Central memory CD4-positive, alpha-beta T cell (primary cell): ENCODE measurements at places on chromosomes 6 and 20.

GRCh38 chr6:33380272-33380981 is 11.2 kb upstream of the KIFC1 start:
- no peak for DNase-seq

DNA sequence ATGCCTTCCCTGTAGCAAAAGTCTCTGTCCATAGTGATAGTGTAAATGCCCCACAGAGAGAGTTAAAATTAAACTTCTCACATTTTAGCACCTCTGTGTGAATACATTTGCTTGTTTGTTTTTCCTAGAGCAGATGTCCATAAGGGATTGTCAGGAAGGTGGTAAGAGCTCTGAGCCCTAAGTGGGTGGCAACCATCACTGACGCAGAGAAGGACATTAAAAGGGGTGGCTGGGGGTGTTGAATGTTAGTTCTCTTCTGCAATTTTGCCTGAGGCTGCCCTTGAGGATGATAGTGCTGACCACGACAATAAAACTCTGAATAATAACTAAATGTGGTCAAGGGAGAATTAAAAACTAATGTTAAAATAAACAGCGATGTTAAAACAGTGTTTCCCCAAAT is 174.3 kb upstream of the ID4 start:
- DNase-seq = no peak

- no peak for DNase-seq
Measured at GRCh38 chr20:44961011-44961869, 1.0 kb upstream of the TOMM34 start.

- no peak for DNase-seq
Measured at GRCh38 chr6:125346926-125347563, 45.3 kb upstream of the HDDC2 start.

DNA sequence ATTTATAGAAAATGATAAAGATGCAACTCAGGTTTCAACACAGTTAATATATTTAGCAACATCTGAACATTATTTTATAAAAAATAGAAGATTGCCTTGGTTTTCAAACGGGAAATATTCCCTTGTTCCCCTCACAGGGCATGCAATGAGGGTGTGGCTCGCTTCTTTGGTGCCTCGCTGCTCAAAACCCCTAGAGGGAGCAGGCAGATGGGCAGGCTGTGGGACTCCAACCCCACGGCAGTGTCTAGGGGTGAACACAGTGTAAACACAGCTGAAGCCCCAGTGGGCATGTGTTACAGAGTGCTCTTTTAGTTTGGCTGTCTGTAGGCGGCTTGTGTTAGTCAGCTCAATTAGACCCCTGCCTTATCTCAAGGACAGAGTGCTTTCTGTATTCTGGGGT is 560.8 kb upstream of the IMPG1 start:
- DNase-seq = no peak

DNA sequence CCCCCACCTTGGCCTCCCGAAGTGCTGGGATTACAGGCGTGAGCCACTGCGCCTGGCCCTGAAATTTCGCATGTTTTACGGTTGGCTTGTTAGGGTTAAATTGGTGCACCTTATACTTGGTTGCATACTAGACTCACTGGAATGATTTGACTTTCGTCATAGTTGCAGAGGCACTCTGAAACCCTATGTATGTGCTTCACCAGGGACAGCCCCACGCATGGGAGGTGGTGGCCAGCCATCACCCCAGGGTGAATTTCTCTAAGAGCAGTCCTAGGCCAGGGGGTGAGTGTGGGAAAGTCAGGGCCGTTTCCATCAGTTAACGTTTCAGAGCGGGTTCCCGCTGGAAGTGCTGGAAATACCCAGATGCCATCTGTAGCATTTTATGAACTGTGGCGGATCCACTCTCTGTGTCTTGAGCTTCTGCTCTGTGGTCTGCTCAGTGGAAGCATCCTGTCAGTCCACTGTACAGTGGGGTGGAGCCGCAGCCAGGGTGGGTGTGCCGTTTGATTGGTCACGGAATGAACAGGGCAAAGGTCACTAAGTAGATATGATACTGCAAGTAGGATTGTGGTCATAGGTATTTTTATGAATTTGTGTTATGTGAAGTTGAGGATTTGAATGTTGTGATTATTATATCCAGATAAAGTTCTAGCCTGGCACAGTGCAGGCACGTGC is 13.2 kb downstream of the DNAJC5 start:
- no peak for DNase-seq

- no peak for DNase-seq
Measured at GRCh38 chr6:22928775-22929174, 359.4 kb downstream of the HDGFL1 start.

DNA sequence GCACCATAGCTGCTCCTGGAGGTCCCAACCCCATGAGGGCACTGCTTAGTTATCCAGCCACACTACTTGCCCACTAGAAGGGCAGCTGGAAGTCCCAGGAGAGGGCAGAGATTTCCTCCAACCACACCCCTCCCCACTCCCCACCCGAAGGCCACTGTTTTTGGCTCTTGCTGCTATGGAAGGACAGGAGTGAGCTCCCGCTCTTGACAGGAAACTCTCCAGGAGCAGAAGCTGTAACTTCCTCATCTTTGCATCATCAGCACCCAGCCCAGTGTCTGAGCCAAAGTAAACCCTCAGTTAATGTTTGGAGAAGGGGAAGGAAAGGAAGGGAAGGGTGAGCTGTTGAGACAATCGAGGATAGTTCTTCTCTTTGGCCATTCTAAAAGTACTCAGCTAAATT is 120.7 kb downstream of the MTFR2 start:
- DNase-seq = no peak

DNA sequence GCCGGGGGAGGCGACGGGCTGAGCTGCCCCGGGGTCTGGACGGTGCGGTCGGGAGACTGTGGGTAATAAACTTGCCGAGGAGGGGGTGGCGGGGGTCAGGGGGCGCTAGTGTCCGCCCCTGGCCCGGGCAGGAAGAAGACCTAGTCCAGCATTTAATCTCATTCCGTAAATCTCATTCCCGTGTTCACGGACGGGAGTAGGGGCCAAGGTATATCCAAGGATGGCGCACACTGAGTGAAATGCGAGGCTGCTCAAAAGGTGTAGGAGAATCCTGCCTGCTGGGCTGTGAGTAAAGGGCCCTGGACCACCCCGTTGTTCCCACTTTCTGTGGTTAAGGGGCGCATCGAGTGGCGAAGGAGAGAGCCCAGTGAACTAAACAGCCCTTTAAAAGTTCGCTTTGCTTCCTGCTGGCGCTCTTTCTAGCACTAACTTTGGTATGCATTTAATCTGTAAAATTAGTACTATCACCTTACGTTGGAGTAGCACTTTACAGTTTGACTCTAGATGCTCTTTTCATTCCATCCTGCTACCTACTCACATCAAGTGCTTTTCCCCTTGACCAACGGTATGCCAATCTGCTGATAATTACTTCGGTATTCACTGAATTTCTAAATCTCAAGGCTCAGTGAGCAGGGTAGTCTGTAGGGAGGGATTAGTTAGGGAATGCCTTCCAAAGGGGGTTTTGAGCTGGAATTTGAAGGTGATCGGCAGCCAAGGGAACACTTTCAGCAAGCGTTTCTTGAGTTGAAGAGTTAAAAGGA is 730 bp downstream of the PARD6B start:
- no peak for DNase-seq

DNA sequence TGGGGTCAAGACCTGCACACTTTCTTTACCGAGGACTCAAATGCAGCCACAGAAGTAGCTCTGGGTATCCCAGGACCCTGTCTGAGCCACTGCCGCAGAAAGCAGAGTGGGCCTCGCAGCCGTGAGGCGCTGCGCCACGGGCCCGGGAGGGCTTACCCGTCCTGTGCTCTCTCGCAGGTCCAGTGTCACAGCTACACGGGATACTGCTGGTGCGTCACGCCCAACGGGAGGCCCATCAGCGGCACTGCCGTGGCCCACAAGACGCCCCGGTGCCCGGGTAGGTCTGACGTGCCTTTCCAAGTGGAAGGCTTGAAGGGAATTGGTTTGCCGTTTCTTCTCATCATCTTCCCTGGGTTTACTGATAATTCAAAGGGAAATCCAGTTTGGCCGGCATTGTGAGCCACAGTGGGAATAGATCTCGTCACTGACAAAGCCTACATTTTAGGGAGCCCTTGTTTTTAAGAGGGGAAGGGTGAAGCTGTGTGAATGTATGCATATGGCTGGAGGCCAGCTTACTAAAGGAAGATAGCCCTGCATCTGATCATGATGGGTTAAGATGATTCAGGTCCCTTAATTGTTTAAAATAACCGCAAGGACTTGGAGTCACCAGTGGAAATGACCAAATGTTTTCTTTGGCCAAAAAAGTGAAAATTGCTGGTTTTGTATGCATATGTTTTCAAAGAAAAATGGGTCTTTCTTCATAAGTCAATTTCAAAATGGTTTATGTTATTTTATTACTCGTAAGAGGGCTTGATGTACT is 86.6 kb downstream of the SMOC2 start:
- no peak for DNase-seq

- no peak for DNase-seq
Measured at GRCh38 chr6:11889572-11889971, 111.0 kb upstream of the ADTRP start.

- no peak for DNase-seq
Measured at GRCh38 chr6:165119231-165120020, 190.0 kb downstream of the C6orf118 start.

DNA sequence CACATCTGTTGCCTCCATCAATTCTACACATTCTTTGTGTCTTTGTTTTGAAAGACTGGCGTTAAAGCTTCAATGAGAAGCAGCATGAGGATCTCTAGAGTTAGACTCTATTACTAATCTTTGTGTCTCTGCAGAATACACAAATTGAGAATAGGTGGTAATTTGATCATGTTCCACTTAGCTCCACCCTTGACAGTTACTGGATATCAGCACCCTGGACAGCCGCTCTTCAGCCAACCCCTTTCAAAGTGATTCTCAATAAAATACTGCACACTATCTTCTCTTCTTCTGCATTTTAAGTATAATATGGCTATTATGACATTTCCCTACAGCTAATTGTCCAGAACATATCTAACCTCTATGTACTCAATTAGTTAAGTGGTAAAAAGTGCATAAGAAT is 54.3 kb upstream of the CNR1 start:
- DNase-seq = no peak

- no peak for DNase-seq
Measured at GRCh38 chr6:169837529-169838250, 86.3 kb downstream of the ERMARD start.

DNA sequence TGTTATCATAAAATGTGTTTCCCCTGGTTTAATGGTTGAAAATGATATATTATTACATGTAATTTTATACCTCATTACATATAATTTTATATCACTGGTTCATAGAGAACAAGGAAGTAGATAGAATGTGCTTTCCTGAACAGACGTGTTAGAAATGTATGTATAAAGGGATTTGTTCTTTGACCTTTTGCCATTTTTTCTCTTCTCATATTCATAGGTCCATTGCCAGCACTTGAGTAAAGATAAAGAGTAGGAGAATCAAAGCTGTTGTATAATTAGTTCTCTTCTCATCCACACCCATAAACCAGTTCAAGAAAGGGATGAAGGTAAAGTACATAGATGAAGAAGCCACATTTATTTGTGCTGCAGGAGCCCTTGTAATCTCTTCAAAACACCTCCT is 46.7 kb downstream of the RNF217 start:
- no peak for DNase-seq

GRCh38 chr6:143536461-143536865 is 24.9 kb upstream of the FUCA2 start:
- DNase-seq = peak; percentile 52

DNA sequence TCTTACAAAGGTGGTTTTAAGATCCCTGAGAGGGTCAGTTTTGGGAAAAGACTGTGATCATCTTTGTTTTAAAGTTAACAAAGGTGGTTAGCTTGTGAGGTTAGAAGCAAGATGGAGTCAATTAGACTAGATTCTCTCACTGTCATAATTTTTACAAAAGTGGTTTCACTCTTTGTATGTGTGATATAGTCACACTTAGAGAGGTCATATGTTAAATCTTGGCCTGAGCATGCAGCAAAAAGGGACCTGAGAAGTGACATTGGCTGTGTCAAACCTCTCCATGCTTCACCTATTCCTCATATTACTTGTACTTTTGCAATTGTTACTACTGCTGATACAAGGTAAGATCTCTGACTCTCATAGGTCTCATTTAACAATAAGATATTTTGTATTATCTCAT is 368.0 kb downstream of the TBC1D32 start:
- no peak for DNase-seq

GRCh38 chr6:170208182-170208601 is 82.7 kb downstream of the DLL1 start:
- no peak for DNase-seq

GRCh38 chr6:105868823-105869460 is 217.2 kb upstream of the PRDM1 start:
- no peak for DNase-seq

GRCh38 chr20:32511358-32512046 is 73.6 kb downstream of the NOL4L start:
- no peak for DNase-seq

- DNase-seq = no peak
Measured at GRCh38 chr6:81572020-81572419, 180.5 kb downstream of the TENT5A start.

DNA sequence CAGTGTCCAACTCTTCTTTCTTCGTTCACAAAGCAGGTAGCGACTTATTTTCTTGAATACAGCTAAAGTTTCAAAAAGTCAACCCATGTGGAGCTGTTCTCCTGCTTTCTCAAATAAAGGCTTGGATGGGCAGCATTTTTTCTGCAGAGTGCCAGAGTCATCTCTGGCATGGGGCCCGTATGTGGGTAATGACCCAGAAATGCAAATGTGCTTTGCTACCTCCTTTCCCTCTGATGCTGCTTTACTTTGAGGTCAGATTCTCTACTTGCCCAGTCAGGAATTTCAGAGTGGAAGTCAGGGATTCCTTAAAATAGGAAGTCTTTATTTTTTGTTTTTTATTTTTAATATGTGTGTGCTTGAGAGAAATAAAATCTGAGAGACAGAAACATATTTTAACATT is 4.9 kb downstream of the NKAIN2 start:
- no peak for DNase-seq

DNA sequence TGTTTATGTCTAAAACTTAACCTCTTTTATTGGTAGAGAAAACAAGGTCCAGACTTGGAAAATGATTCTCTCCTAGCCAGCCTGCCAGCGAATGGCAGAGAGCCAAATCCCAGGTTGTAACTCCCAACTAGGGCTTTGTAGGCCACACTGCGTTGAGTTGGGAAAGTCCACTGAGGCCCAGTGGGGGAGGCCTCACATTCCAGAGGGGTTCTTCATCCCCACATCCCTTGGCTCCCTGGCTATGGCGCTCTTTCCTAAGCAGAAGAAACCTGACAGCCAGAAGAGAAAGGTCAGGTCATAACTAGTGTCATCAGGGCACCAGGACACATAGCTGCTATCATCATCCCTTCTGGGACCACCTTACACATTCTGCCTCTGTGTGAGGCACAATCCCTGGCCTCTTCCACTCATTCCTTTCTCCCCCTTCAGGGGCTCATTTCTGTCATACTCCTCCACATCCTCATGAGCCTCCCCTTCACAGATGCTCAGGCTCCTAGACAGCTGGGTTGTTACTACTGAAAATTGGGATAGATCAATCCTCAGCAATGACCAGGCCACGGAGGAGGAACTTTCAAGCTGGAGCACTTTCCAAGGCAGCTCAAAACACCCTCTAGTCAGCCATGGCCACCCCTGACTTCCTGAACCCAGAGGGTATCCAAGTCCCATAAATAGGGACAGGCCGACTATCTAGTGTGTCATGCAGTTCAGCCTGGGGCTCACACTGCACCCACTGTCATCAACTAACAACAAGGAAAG is 48.6 kb downstream of the TCP11 start:
- DNase-seq = no peak

GRCh38 chr20:13821876-13822275 is 37.0 kb downstream of the NDUFAF5 start:
- no peak for DNase-seq

GRCh38 chr20:35586751-35587425 is 28.7 kb upstream of the SPAG4 start:
- DNase-seq = no peak

- DNase-seq = no peak
Measured at GRCh38 chr20:35702051-35702823, 3.0 kb downstream of the ROMO1 start.
